ENCODE measurements at places on chromosomes 1 and 21. TPM values are rescaled to one million over a fixed set of nuclear protein-coding genes. Genes with fewer than 3 reads are reported as not detected.
A peak's percentile ranks its signal among the peaks of the same experiment; 100 is the strongest.

Gene TNFRSF18
- total RNA-seq = not detected

DNA sequence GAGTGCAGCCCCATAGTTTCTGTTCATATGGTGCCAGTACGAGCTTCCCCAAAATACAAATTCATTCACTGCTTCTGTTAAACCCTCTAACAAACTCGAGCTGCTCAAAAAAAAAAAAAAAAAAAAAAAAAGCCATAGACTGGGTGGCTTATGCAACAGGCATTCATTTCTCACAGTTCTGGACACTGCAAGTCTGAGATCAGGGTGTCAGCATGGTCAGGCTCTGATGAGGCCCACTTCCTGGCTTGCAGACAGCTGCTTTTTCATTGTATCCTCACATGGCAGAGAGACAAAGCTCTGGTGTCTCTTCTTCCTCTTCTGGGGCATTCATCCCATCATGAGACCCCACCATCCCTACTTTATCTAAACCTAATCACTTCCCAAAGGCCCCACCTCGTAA is 121.6 kb downstream of the PTBP2 start:
- DNase-seq = peak; percentile 8

DNA sequence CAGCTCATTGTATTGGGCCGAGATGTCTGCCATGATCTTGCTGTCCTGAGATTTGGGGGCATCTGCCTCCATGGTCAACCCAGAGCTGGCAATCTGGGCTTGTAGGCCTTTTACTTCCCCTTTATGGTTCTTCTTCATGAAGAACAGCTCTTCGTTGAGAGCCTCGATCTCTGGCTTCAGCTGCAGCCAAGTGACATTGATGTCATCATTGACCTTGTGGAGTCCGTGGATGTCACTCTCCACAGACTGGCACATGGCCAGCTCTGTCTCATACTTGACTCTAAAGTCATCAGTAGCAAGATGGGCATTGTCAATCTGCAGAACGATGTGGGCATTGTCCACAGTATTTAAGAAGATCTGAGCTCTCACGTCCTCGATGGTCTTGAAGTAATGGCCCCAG is 29.2 kb downstream of the RAP1A start:
- DNase-seq = no peak

DNA sequence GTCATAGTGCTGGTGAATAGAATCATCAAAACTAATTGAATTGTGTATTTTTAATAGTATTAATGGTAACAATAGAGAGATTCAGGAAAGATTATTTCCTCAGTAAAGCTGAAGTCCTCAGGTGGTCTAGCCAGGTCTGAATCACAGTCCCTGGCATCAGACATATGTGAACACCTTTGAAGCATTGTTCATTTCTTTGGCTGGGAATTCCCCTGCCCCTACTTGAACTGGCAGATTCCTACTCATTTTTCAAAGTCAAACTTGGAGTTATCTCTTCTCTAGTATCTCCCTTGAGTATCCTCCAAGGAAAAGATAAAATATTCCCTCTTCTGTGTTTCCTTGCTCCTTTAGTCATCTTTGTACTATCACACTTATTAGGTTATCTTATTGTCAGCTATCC is 759.8 kb downstream of the ADGRL2 start:
- DNase-seq = no peak

Gene CD101
- total RNA-seq = 0.13 TPM

DNA sequence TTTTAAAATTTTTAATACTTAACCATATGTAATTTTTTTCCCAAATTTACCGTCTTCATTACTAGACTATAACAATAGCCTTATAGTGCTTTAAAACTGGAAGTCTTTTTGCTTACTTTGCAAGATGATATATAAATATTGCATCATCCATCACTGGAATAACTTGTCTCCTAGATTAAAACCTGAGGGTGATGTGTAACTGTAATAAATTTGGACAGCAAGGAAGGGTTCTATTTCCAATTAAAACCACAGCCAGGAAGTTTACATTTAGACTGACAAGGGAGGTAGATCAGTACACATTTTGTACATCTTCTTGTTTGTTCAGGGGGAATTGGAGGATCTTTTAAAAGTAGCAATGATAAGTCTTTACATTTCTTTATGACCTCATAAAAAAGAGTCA is 21.9 kb downstream of the NTNG1 start:
- DNase-seq = no peak

GRCh38 chr1:200275415-200275814 is 134.4 kb downstream of the ZNF281 start:
- peak; percentile 54 for DNase-seq

GRCh38 chr1:49187056-49187455 is 410.4 kb upstream of the BEND5 start:
- DNase-seq = no peak

DNA sequence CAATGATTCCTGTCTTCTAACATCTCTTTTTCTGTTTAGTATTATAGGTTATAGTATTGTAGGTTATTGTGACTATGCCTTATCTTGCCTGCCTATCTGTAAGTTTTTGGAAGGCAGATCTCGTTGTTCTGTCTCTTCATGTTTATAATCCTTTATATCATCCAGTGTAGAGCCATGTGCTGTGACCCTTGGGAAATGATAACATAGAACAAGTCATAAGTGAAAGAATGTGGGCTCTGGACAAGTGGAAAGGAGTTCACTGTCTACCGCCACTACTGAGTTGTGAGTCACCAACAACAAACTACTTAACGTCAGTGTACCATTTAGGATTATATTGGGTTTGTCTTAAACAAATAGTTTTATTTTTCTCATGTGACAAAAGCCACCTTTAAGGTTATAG is 139.3 kb downstream of the LYPLAL1 start:
- peak; percentile 45 for DNase-seq

DNA sequence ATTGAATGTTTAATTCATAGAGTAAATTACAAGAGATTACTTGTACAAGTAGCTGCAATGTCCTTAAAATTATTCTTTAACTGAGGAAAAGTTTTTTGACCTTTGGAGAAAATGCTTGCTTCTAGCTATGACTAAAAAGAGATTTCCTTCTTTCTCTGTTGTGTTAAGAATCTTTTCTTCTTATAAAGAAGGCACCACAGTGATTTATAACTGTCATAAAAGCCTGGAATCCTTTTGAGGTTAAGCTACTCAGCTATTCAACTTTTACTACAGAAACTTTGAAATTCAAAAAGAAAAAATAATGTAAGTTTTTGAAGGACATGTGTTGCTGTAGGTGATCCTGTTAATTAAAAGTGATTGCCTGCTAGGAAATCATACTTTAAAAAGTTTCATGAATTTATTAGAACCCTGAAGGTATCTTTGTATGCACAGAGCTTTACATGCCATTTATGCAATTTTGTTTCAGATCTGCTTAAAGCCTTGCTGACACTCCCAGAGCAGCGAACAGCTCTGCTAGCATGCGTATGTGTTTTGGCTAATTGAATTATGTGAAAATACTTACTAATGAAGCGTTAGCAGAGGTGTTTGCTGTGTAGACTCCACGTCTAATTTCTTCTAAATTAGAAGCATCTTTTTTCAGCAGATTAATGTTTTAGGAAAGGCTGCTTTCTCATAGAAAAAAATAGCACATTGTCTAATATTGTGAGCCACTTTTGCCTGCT is 94.7 kb upstream of the SMYD2 start:
- no peak for DNase-seq

- no peak for DNase-seq
Observed at GRCh38 chr21:26167593-26167992, 3.0 kb downstream of the APP start.

- DNase-seq = no peak
Observed at GRCh38 chr1:222454186-222454585, 93.7 kb downstream of the HHIPL2 start.

DNA sequence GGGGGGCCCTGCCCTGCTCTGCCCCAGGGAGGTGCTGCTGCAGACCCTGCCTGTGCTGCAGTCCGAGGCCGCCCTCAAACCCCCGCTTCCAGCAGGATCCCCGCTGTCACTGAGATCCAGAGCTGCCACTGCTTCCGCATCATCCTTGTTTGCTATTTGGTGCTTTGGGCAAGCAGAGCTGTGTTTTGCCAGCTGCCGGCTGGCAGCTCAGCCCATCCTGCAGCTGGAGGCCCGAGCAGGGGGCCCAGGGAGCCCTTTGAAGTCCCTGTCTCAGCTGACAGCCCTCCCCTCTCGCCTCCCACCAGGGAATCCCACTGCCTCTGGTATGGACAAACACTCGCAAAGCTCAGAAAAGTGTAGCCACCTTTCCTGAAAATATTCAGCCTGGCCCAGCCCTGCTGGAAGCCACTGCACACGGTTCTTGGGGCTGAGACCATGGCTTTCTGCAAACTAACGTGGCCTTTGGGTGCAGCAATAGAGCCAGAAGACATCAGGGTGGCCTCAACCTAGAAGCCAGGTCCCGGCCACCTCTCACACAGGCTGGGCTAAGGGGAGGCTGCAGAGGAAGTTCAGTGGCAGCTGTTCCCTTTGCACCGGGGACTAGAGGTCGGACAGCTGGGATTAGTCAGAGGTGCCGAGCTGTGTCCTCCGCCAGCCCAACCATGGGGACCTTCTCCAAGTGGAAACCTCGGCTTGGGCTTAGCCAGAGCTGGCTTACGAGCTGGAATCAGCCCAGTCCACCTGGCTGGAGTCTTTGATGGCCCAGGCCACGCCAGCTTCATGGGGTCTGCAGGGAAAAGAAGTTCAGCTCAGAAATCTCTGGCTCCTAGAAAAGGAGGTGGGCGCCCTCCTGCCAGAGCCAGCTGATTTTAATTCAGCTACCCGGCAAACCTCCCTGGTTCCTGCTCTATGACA is 107.1 kb downstream of the SPSB1 start:
- peak; percentile 51 for DNase-seq

- peak; percentile 89 for DNase-seq
Observed at GRCh38 chr1:116853680-116854402, 55.9 kb upstream of the PTGFRN start.

GRCh38 chr21:26130249-26130881 is 40.2 kb downstream of the APP start:
- DNase-seq = no peak

All from hepatocyte (in vitro differentiated cells).